SJCRH30 (cell line): ENCODE measurements at places on chromosomes 16 and 17. TPM values are rescaled to one million over a fixed set of nuclear protein-coding genes. Genes with fewer than 3 reads are reported as not detected.
A peak's percentile ranks its signal among the peaks of the same experiment; 100 is the strongest.

GRCh38 chr17:81315129-81315884 lies 20.2 kb upstream of the SLC38A10 start:
- H3K27me3 ChIP-seq = no peaks in the 10 kb centered on the region
- peak overlapping the region; percentile 35 for H3K4me3 ChIP-seq
- H3K36me3 ChIP-seq = no peaks in the 10 kb centered on the region
- peak overlapping the region; percentile 89 for H3K27ac ChIP-seq
- DNase-seq = peak; percentile 94

DNA sequence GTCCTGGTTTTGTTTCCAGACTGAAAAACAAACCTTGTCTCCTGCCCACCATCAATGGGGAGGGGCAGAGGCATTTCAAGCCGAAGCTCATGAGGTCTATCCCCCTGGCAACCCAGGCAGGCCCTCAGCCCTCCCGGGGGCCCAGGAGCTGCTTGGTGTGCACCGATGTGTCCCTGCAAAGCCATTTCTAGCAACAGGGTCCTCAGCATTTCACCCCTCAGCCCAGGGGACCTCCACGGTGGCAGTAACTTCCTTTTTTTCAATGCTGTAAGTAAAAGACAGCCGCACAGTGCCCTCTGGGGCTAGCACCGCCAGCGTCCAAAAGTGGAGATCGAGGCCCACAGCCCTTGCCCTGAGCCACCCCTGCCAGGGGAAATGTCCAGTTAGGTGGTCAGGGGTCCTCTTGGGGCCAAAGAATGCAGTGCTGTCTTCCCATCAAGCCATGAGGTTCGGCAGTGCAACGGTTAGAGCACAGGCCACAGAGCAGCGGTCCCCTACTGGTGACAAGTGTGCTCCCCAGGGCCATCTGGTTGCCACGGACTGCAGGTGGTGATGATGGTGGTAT lies 79.9 kb downstream of the LITAF start:
- no peaks in the 10 kb centered on the region; the same call in 1 of the 2 replicates for H3K27me3 ChIP-seq
- no peak overlapping the region for H3K4me3 ChIP-seq
- no peaks in the 10 kb centered on the region for H3K36me3 ChIP-seq
- no peak for DNase-seq
- H3K27ac ChIP-seq = no peak overlapping the region

GRCh38 chr16:4572715-4573114 lies 16.6 kb downstream of the C16orf96 start:
- no peaks in the 10 kb centered on the region for H3K36me3 ChIP-seq
- H3K27me3 ChIP-seq = no peaks in the 10 kb centered on the region
- DNase-seq = peak; percentile 66
- no peak overlapping the region for H3K4me3 ChIP-seq
- no peaks in the 10 kb centered on the region; the same call in 1 of the 2 replicates for H3K4me1 ChIP-seq

GRCh38 chr16:57497121-57497520 lies 10.8 kb upstream of the DOK4 start:
- H3K27me3 ChIP-seq = peaks cover 38% of the 10 kb centered on the region
- peaks cover 3% of the 10 kb centered on the region; the same call in 1 of the 2 replicates for H3K4me1 ChIP-seq
- no peaks in the 10 kb centered on the region for H3K36me3 ChIP-seq
- no peak for DNase-seq
- H3K4me3 ChIP-seq = no peak overlapping the region
- no peak overlapping the region for H3K27ac ChIP-seq

- H3K27ac ChIP-seq = no peak overlapping the region
- no peaks in the 10 kb centered on the region for H3K36me3 ChIP-seq
- no peak overlapping the region for H3K4me3 ChIP-seq
- H3K27me3 ChIP-seq = no peaks in the 10 kb centered on the region
Measured at GRCh38 chr17:68004201-68004600, 7.9 kb upstream of the C17orf58 start.

GRCh38 chr16:56513972-56514371 lies 5.9 kb downstream of the BBS2 start:
- no peaks in the 10 kb centered on the region for H3K27me3 ChIP-seq
- H3K4me3 ChIP-seq = no peak overlapping the region
- no peaks in the 10 kb centered on the region for H3K4me1 ChIP-seq
- no peak overlapping the region for H3K27ac ChIP-seq
- peak; percentile 42 for DNase-seq
- H3K36me3 ChIP-seq = no peaks in the 10 kb centered on the region

DNA sequence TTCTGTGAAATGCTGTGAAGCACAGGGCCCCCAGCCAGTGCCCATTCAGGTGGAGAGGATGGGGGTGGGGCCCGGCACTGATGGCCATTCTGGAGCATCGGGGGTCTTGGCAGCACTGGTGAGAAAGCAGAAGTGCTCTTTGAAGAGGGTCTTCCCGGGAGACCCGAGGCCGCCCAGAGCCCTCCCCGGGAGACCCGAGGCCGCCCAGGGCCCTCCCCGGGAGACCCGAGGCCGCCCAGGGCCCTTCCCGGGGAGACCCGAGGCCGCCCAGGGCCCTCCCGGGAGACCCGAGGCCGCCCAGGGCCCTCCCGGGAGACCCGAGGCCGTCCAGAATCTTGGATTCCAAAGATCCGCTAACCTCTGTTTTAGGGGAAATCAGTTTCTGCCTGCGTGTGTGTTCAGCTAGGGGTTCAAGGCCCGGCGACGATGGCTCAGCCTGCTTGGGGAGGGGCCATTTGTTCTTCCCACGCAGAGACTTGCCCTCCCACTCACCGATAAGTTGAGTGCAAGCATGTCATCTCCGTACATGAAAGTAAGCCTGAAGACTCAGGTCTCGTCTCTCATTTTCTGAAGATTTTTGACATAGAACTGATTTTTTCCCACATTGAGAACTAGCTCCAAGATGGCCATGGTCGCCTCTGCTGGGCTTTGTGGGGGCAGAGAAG lies 35.2 kb upstream of the CAPN15 start:
- no peak for DNase-seq
- H3K4me1 ChIP-seq = no peaks in the 10 kb centered on the region
- peaks cover 19% of the 10 kb centered on the region; the same call in 1 of the 2 replicates for H3K36me3 ChIP-seq

- peaks cover 8% of the 10 kb centered on the region for H3K4me1 ChIP-seq
- no peak for DNase-seq
- no peak overlapping the region for H3K27ac ChIP-seq
- no peak overlapping the region for H3K4me3 ChIP-seq
Measured at GRCh38 chr17:78651554-78651953, 74.4 kb upstream of the DNAH17 start.

- no peak overlapping the region for H3K4me3 ChIP-seq
- H3K27me3 ChIP-seq = peaks cover 14% of the 10 kb centered on the region; the same call in 1 of the 2 replicates
- no peaks in the 10 kb centered on the region for H3K4me1 ChIP-seq
- H3K36me3 ChIP-seq = no peaks in the 10 kb centered on the region
- H3K27ac ChIP-seq = no peak overlapping the region
Measured at GRCh38 chr17:49574323-49574781, 1.3 kb upstream of the NXPH3 start.

DNA sequence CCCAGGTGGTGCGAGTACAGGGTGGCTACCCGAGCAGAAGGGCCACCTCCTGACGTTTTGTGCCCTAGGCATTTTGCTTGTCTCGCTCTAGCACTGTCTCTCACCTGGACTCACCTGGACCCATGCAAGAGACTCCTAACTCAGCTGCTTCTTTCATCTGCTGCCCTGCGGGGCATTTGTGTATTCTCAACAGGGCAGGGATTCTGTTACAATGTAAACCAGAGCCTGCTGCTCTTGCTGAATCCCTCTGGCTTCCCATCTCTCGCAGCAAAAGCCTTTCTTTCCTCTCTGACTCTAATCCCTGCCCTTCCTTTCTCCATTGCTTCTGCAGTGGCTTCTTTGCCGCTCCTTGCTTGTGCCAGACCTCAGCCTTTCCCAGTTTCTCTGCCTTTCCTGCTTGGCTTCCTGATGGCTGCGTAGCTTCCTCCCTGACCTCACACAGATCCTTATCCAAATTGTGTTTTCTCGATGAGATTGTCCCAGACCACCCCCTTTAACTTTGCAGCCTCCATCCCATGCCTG lies 10.2 kb downstream of the ARSG start:
- no peak overlapping the region for H3K27ac ChIP-seq
- H3K27me3 ChIP-seq = no peaks in the 10 kb centered on the region
- no peak overlapping the region for H3K4me3 ChIP-seq
- peaks cover 15% of the 10 kb centered on the region for H3K4me1 ChIP-seq

GRCh38 chr17:49872754-49873377 lies 25.0 kb upstream of the TAC4 start:
- no peaks in the 10 kb centered on the region; the same call in none of the 2 replicates for H3K4me1 ChIP-seq
- H3K36me3 ChIP-seq = no peaks in the 10 kb centered on the region
- 0 out of 2 replicates have a peak, but pooled peaks cover 5% of the 10 kb centered on the region for H3K27me3 ChIP-seq
- H3K4me3 ChIP-seq = no peak overlapping the region

GRCh38 chr16:31331807-31332301 lies 23.1 kb upstream of the ITGAX start:
- H3K4me1 ChIP-seq = no peaks in the 10 kb centered on the region; the same call in 1 of the 2 replicates
- DNase-seq = no peak
- no peak overlapping the region for H3K4me3 ChIP-seq
- no peaks in the 10 kb centered on the region for H3K27me3 ChIP-seq
- no peak overlapping the region for H3K27ac ChIP-seq
- no peaks in the 10 kb centered on the region for H3K36me3 ChIP-seq

- no peak for DNase-seq
- H3K4me3 ChIP-seq = peak overlapping the region; percentile 83
- no peaks in the 10 kb centered on the region for H3K36me3 ChIP-seq
- peak overlapping the region; percentile 37; the same call in 1 of the 2 replicates for H3K27ac ChIP-seq
Measured at GRCh38 chr16:30121741-30122571, 1.1 kb downstream of the MAPK3 start.

DNA sequence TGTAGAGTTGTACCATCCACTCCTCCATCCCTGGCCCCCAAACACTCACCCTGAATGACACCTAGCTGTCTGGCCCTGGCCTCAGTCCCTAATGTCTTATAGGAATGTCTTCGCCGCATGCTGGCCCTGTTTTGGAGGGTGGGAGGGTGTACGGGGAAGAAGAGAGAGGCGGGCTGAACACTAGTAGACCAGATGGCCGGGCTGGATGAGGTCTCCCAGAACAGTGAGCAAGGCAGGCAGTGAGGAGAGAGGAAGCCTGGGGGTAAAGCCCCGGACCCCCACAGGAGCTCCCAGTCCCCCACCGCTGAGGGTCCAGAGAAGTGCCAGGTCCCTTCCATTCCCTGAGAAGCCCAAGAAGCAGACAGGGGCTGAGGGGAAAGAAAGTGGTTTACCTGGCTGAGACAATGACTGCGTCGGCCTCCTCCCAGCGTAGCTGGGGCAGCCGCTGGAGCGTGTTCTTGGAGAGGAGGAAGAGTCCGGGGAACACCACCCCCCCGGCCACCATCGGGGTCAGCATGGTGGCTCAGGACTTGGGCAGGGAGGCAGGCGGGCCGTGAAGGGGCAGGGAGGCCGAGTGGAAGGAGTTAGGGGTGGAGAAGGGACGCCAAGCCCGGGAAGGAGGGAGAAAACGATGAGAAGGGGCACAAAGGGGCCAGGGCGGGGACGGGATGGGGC lies 923 bp downstream of the TLCD3B start:
- no peaks in the 10 kb centered on the region for H3K36me3 ChIP-seq
- no peak overlapping the region for H3K27ac ChIP-seq
- H3K27me3 ChIP-seq = peaks cover 6% of the 10 kb centered on the region; the same call in 1 of the 2 replicates

DNA sequence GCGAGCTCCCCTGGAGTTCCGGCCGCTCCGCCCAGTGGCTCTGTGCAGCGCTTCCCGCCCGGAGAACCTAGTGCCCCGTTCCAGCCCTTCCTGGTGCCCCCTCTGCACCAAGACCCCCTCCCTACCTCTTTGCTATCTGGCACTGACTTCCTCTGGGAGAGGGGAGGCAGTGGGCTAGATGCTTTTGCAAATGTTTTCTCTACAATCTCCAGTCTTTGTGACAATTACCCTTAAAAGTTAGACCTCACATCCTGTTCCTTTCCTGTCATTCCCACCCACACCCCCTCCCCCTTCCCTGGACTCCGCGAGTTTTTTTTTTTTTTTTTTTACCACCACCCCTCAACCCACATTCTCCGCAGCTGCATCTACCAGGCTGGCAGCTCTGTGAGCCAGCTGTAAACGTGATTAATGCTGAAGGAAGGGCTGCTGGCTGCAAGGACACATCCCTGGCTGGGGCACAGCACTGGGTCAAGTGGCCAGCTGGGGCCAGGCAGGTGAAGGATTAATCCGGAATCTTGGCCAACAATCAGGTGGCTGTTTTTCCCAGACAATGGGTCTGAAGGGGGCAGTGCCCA lies 101.5 kb downstream of the MGAT5B start:
- H3K36me3 ChIP-seq = no peaks in the 10 kb centered on the region
- peak overlapping the region; percentile 49 for H3K4me3 ChIP-seq
- no peak overlapping the region for H3K27ac ChIP-seq

DNA sequence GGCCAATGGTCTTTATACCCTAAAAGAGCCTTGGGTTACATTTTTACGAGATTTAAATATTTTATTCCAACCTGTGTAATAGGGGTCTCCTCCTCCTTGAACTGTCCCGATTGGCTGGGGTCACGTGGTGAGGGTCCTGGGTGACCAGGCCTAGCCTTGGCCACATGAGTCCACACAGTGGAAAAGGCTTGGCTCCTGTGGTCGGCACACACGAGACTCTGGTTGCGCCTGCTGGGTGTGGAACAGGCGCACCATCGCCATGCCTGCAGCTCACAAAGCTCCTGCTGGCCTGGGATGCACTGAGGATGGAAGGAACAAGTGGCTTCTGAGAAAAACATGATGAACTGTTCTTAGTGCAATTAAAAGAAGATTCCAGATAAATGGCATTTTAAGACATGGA lies 103.9 kb upstream of the ZNF750 start:
- peaks cover 67% of the 10 kb centered on the region for H3K36me3 ChIP-seq
- H3K4me3 ChIP-seq = no peak overlapping the region
- no peak for DNase-seq
- H3K27me3 ChIP-seq = no peaks in the 10 kb centered on the region

DNA sequence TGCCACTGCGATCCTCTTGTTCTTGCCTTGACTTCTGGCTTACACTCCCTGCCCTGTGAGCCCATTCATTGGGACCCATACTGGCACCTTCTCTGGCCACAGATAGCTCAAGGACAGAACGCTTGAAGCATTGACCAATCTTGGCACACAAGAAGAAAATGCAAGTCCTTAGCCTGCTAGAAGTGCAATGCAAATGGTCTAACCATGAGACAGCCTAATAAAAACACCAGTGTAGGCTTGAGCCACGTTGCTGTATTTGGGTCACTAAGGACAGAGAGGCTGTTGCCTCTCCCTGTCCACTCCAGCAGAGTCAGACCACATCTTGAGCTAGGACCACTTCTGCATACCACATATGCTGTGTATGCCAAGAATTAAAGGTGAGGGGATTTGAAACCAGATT lies 41.2 kb upstream of the HLF start:
- no peak overlapping the region for H3K27ac ChIP-seq
- no peak for DNase-seq
- H3K27me3 ChIP-seq = no peaks in the 10 kb centered on the region
- H3K4me3 ChIP-seq = no peak overlapping the region
- no peaks in the 10 kb centered on the region for H3K36me3 ChIP-seq
- peaks cover 8% of the 10 kb centered on the region; the same call in 1 of the 2 replicates for H3K4me1 ChIP-seq

ZNF423 gene
- total RNA-seq = 6.7 and 7.9 TPM in 2 replicates

C16orf92 gene
- total RNA-seq = not detected in 2 replicates

SNF8 gene
- total RNA-seq = 135 and 141 TPM in 2 replicates

C17orf67 gene
- 0.76 and 1.5 TPM in 2 replicates for total RNA-seq

ESRP2 gene
- total RNA-seq = 0.24 TPM in 1 of 2 replicates, not detected in the other

GAST gene
- not detected in 2 replicates for total RNA-seq

CSH2 gene
- total RNA-seq = not detected in 2 replicates
